ENCODE measurements at places on chromosomes 7 and 10.

DNA sequence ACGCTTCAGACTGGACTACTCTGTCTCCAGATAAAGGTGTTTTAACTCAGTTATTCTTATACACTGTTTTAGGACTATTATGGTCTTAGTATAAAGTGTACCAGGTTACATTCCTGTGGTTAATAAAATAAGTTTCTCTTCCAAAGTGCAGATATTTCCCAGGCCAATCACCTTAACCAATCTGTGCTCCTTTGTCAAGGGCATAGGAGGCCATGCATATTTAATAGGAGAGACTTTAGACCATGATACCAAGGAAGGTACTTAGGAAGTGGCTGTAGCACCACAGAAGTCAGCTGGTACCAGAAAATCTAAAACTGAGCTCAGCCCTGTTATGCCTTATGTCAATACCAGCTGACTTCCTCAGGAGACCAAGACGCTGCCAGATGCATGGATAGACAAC is 226.5 kb upstream of the TMEM72 start:
- no peak for DNase-seq

DNA sequence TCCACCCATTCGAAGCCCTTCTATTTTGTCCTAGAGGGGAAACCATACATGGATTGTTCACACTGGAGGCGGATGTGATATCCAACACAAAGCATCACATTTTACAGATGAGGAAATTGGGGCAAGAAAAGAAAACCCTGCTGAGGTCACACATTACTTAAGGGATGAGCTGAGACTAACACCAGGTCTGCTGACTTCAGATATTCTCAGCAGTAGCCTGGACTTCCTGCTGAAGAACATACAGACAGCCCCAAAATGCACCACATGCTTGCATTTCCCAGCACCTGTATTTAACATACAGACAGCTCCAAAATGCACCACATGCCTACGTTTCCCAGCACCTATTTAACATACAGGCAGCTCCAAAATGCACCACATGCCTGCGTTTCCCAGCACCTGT is 11.2 kb downstream of the GIMAP5 start:
- DNase-seq: no peak

DNA sequence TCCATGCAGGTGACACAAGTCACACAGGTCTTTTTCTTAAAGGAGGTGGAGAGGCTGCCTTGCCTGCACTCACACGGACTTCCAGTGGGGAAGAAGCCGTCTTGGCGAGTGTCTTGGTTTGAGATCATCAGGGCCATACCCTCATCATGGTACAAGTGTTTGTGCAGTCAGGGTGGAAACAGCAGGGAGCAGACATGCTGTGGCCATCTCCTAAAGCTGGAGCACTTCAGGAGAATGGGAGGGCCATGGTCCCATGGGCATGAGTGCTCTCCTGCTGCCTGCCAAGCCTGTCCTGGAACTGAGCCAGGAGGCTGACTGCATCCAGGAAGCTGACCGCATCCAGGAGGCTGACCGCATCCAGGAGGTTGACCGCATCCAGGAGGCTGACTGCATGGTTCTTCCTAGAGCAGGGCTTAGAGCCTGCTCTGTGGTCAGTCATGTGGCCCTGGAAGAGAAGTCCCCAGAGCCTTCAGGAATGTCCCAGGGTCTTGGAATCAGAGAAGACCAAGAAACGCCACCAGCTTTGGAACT is 98.4 kb downstream of the ADARB2 start:
- DNase-seq: no peak

DNA sequence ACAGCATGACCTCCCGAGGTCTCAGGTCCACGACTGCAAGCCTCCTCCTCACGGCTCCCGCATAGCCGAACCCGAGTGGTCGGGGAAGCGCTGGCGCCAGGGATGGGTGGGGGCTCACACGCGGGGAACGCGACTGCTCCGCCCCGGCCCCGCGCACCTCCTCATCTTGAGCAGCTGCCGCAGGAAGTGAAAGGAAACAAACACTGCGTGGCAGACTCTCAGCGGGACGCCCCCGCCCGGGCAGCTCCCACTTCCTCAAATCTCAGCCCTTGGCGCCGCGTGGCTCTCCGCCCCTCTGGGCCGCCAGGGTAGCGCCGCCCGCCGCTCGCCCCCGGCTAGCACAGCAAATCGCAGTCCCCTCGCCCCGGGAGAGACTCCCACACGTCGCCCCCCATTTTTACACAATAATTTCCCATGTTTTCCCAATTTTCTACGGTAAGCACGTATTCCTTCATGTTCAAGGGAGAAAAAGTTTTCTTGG is at the start of gene TMEM243:
TMEM243 (minus strand) TSS at position 188 of the 481 bp plus-strand sequence. CDS start 229 bp downstream, outside the sequence.
- no peak for DNase-seq

- no peak for DNase-seq
These were observed 195.5 kb downstream of the PRKG1 start for GRCh38 chr10:51269821-51270220.

DNA sequence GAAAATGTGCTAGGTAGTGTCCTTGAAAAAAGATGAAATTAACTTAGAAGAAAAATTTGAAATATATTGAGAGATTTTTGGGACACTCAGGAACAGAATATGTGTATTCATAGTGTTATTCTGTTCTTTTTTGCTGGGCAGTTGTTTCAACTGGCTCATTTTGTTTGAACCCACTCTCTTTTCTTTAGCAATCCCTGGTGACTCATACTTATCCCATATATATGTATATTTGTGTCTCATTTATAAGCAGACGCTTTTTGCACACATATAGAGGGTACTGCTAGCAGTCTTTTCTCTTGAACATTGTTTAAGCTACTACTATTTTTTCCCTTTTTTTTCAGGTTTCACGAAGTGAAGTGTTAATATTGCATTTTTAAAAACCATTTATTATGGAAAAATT is 1.9 kb downstream of the EXOC6 start:
- no peak for DNase-seq

GRCh38 chr7:150610233-150610632 is 22.0 kb downstream of the GIMAP6 start:
- no peak for DNase-seq

- DNase-seq: no peak
These were observed 101.5 kb upstream of the NPVF start for GRCh38 chr7:25329815-25330214.

DNA sequence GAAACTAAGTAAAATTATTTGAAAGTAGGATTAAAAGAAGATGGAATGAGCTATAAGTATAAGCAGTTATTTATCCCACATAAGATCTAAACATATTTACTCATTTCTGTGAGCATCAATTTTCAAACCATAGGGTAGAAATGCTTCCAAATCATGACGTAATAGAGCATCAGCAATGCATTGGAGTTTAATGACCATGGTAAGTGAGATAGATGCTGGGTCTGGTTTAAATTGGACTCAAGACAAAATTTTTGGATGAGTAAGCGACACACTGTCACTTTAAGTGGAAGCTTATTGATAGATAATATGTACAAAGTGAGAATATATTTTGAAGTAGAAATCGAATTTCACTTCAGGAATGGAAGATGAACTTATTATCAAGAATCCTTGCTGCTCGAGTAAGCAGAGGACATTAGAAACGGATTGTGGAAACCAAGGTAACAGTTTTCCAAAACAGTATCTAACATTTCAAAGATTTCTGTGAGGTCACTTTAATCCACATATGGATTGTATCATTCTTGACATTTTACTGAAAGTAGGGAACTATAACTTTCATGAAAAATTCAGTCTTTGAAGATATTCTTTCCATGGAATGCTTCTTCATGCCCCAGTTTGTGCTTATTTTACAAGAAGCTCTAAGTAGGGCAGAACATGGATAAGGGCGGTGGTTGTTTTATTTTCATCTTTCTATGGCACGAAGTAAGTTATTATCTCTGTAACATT is 85.8 kb downstream of the AGMO start:
- no peak for DNase-seq

GRCh38 chr10:3761021-3761686 is 23.9 kb downstream of the KLF6 start:
- no peak for DNase-seq
